ENCODE measurements at places on chromosomes 12 and 14.

- DNase-seq, result no peak
These were observed 98.6 kb downstream of the SLC6A15 start for GRCh38 chr12:84813780-84814663.

DNA sequence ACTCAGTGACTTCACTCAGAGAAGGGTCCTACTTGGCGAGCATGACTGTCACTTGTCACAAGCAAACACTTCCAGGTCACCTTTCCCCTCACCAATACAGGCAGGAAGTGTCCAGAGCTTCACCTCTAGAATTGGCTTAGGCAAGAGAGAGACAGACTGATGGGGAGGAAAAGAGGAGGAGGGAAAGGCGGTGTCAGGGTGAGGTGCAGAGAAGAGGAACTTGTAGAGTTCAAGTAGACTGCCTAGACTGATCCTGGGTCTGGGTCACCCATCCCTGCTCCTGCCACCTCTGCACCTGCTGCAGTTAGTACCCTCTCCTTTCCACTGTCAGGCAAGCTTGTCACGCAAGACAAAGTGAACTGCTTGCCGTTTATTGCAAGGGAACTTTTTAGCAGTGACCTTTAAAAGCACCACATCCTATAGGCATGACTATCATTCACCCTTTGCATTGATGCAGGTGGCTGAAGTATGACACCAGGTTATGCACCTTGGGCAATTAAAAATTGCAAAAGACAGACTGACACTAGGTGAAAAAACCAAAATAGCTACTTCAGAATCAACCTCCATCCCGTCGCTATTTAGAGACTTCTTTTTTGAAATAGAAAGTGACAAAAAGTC lies 292.4 kb downstream of the SYT1 start:
- DNase-seq, result no peak

DNA sequence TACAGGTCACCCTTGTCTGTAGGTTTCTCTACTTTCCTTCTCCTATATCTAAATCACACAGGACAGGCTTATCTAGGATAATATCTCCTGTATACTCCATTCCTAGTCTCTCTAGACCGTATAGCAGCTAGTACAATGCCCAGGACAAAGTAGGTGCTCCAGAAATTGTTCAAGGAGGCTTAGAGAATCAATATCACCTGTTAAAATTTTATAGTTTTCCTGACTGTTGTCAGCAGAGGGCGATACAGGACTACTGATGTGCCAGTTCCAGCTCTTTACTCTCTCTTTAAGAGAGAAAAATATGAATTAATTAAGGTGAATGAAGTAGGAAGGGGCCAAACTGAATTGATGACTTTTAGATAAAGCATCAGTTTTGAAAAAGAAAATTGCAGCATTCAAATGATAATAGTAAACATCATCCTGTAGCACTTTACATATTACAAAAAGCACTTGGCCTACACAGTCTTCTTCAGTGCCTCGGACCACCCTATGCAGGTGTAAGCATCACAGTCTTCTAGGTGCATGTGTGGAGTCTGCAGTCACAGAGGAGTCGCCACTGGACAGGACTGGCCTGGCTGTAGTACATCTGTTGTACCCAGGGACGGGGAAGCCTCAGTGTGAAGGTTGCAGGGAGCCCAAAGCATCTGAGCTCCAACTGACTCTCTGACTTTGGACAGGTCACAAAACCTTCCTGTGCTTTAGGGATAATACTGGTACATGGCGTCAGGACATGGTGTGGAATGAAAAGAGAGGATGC lies 61.9 kb upstream of the MAX start:
- DNase-seq, result no peak

DNA sequence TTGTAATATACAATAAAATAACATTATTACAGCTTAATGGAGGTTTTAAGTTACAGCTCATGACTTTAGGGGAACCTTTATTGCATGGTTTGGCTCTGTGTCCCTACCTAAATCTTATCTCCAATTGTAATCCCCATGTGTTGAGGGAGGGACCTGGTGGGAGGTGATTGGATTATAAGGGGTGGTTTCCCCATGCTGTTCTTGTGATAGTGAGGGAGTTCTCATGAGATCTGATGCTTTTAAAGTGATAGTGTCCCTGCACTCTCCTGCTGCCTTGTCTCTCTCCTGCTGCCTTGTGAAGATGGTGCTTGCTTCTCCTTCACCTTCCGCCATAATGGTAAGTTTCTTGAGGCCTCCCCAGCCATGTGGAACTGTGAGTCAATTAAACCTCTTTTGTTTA lies 132.1 kb upstream of the SYT1 start:
- DNase-seq, result no peak

DNA sequence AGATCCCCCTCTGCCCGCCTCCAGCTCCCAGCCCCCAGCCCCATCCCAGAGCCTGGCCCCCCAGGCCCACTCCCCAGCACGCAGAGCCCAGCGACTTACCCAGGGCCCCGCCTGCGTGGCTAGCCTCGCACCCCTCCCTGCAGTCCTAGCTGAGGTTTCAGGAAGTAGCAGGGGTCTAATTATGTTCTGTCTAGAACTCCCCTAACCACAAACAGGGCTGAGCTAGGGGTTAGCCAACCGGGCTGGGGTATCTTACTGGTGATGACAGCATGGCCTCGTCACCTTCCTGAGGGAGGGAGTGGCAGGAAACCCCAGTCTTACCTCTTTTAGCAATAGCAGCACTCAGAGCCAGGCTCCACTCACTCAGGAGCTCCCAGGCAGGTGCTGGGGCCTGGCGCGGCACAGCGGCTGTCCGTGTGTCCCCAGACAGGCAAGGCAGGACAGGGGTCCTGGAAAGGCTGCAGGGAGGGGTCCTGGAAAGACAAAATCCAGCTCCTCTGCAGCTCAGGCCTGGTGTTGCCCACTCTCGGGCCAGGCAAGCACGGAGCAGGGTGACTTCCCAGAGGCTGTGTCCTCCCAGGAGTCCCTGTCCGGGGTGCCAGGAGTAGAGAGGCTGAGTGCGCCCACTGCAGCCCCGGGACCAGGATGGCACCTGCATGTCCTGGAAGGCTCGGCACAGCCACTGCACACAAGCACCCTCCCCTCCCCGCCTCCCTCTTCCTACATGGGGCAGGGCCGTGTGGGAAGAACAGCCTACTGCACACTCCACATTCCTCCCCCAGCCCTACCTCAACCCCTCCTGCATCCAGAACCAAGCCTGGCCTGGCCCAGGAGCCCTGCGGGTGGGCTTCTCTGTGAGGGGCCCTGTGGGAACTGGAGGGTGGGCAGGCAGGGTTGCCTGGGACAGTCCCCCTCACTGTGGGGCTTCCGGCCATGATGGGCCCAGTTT lies at the start of gene GPR132:
Gene GPR132, minus strand, starts transcription at position 151 of the 949 bp plus-strand sequence. CDS start 10,010 bp downstream, outside the sequence.
- peak; percentile 93 for DNase-seq

- DNase-seq, result no peak
These were observed 30.1 kb upstream of the CERS5 start for GRCh38 chr12:50197297-50197727.

DNA sequence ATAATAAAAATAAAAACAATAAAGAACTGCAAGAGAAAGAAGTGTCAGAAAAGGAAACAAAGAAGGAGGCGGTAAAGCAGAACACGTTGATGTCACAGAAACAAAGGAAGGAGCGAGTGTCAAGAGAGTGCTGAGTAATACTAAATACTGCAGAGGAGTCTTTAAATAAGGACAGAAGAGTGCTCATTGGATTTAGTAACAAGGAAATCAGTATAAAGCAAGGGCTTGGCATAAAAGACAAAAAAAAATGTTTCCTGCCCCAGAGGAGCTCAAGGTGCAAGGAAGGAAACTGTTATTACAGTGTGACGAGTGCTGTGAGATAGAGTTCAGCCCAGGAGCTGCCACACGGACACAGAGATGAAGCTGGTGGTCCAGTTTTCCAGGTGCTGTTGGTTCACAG lies 8.4 kb upstream of the TUBA1A start:
- DNase-seq, result no peak

- no peak for DNase-seq
These were observed 29.3 kb downstream of the MYF5 start for GRCh38 chr12:80745851-80746505.

- DNase-seq, result no peak
These were observed 21.2 kb upstream of the HSPB8 start for GRCh38 chr12:119157528-119157927.

GRCh38 chr12:12095021-12095420 lies 24.3 kb downstream of the BCL2L14 start:
- DNase-seq, result no peak

DNA sequence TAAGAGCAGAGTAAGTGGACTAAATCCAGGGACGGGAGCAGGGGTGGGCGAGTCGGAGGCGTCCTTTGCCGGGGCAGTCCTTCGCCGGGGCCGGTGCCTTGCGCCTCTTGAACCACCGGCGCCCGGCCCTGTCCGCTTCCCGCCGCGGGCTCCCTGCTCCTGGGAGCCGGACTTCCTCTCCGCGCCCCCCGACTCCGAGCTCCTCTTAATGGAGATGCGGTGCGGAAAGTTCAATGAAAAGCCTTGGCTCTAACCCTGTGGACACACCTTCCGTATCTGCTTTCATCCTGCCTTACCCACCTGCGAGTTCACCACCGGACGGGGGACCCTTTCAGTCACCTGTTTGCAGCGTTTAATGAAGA lies 412 bp downstream of the FGFR1OP2 start:
- DNase-seq, result no peak
